CD4-positive, alpha-beta T cell treated with Interleukin-1 beta for 1 hour (primary cell): ENCODE measurements at places on chromosomes 5 and 9.

GRCh38 chr9:114003758-114004157 is 74.3 kb downstream of the AMBP start:
- no peak for DNase-seq

DNA sequence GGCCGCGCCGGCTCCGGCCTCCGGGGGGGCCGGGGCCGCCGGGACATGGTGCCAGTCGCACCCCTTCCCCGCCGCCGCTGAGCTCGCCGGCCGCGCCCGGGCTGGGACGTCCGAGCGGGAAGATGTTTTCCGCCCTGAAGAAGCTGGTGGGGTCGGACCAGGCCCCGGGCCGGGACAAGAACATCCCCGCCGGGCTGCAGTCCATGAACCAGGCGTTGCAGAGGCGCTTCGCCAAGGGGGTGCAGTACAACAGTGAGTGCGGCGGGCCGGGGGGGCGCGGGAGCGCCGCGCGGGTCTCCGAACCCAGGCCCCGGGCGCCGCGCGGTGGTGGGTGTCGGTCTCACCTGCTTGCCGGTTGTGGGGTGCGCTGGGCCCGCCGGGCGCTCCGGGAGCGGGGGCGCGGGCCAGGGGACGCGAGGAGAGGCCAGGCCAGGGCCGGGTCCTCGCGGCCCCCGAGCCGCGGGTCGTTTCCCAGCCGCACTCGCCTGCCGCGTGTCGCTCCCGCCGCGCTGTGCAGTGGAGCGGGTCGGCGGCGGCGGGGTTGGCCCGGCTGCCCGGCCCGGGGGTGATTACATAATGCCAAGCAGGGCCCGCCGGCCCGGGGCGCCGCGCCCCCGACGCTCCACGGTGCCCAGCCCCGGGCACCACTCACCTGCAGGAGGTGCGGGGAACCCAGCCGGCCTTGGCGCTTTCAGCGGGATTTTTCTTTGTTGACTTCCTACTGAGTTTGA is 492 bp downstream of the RABL6 start:
- peak; percentile 52 for DNase-seq

DNA sequence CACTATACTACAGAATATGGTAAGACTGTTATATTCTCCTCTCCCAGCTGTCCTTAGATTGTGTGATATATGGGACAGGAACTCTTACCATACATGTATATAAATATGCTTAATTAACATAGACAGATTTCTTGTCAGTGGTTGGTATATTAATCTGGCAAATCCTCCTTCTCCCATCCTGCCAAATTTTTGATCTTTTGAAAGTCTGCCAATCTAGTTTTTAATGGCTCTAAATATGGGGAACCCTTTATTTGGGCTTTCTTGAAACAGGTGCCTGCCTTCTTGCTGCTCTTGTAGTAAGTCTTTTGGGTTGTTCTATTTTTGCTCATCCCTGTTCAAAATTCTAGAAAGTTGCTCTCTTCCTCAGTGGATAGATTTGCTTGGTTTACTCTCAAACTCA is 63.5 kb downstream of the SPATA31D1 start:
- DNase-seq, result no peak

GRCh38 chr9:15485836-15486666 is 24.7 kb downstream of the PSIP1 start:
- DNase-seq, result no peak

- DNase-seq, result no peak
Measured at GRCh38 chr5:73496984-73497457, 1.2 kb upstream of the BTF3 start.

GRCh38 chr5:113296676-113297075 is 138.1 kb downstream of the TSSK1B start:
- no peak for DNase-seq

- DNase-seq, result no peak
Measured at GRCh38 chr5:78639791-78640190, 8.8 kb downstream of the LHFPL2 start.

DNA sequence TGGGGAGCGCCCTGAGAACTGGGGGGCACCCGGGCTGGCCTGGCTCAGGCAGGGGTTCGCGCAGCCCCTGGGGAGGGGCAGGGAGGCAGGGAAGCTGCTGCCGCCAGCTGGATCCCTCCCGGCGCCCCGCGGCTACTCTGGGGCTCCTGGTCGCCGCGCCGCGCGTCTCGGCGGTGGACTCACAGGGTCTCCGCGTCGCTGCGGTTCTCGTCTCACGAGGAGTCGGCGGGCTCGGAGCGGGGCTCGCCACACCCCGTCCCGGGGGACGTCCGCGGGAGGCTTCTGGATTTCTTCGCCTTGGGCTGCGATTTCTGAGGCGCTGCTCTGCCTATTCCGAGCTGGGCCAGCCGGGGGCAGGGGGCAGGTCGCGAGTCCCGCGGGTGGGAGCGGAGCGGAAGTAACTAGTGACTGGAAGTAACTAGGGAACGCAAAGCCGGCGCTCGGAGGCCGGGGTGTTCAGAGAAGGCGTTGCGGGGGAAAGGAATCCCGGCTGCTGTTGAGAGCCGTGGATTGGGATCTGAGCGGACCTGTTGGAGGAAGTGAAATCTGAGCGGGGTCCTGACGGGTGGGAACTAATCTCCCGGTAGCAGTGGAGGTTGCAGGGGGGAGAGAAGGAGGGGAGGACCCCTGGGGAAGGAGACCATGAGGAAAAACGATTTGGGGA is 511 bp downstream of the CYSTM1 start:
- peak; percentile 69 for DNase-seq

- no peak for DNase-seq
Measured at GRCh38 chr5:372556-372995, 51.1 kb downstream of the AHRR start.

DNA sequence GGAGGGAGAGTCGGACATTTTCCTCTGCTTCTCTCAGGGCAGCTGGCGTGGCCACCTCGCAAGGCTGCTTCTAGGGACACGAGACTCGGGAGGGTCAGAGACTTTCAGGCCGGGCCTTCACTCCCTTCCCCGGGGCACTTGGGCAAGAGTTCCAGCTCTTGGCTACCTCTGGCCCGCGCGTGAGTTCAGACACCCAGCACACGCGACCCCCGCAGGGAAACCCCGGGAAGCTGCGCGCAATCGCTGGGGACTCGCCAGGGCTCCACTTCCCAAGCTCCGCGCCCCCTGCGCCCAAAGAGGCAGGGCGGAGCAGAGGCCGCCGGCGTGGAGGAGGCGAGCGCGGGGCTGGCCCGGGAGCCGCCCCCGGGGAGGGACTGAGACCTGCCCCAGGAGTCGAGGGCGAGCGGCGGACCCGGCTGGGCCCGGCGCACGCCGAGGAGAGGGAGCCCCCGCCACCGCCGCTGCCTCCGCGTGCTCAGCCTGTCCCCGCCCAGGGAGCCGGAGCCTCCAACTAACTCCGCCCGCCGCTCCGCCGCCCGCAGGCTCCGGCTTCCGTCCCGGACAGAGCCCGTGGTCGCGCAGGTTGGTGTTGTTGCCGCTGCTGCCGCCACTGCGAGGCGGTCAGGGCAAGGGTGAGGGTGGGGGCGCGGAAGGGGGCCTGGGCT is at the start of gene PAM:
TSS of gene PAM (plus strand) at position 539 of the 665 bp plus-strand sequence. CDS start 110,891 bp downstream, outside the sequence.
- DNase-seq, result peak; percentile 73

DNA sequence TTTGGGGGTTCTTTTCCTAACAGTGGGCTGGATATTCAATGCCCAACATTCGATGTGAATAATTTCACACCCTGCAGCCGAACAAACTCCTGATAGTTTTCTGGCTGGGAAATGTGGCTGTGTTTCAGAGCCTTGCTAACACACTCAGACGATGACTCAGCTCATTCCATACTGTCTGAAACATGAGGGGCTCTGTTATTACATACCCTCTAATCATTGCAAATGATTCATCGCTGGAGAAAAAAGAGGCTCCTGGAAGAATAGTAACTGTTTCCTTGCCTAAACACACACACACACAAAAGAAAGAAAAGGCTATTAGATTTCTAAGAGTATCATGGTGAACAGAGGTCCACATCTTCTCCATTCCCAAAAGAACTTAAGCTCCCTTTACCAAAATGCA is 75.8 kb downstream of the OXCT1 start:
- DNase-seq, result no peak

DNA sequence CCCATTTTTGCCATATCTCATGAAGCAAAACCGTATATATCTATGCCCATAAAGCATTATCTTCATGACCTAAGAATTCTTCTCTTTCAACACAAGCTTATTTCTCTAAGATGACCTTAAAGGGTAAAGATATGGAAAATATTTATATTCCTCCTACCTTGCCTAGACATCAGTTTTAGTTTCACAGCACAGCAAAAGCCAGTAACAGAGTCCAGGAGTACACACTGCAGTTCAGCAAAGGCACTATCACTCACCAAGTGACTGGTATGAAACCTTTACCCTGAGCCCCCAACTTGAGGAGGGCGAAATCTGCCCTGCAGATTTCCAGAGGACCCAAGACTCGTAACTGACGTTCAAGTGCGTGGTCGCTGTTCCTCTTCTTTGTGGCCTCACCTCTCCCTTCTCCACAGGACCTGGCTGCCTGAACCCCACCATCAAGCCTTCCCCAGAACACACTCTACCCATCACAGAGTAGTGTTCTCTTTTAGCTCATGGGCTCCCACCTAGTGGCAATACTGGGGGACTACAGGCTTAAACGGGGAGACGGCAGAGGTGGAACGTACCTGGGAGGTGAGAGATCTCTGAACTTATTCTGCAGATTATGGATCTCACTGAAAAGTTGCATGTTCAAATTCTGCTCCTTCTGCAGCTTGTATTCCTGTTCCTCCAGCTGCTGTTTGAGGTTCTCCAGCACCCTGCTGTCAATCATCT is 141.0 kb downstream of the CDK5RAP2 start:
- DNase-seq, result peak; percentile 19

- no peak for DNase-seq
Measured at GRCh38 chr5:81779916-81780266, 29.0 kb upstream of the SSBP2 start.
